ENCODE measurements at places on chromosomes 11 and 22. TPM values are rescaled to one million over a fixed set of nuclear protein-coding genes. Genes with fewer than 3 reads are reported as not detected.

DNA sequence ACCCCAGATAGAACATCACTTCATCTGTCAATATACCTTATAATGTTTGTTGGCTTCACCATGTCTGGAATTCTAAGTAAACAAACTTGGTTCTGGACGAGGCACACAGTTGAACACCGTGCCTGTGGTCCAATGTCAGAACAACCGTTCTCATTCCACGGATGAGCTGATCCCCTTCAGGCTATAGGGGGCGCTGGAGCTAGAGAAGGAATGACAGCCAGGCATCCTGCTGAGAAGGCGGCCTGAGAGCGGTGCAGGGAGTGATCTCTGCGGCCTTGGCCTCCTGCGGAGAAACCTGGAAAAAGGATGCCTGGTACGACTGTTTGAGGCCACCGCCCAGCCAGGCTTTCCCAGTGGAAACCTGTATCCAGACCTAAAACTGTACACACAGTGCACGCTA lies 48.7 kb downstream of the FDX1 start:
- DNase-seq = peak; percentile 56

DNA sequence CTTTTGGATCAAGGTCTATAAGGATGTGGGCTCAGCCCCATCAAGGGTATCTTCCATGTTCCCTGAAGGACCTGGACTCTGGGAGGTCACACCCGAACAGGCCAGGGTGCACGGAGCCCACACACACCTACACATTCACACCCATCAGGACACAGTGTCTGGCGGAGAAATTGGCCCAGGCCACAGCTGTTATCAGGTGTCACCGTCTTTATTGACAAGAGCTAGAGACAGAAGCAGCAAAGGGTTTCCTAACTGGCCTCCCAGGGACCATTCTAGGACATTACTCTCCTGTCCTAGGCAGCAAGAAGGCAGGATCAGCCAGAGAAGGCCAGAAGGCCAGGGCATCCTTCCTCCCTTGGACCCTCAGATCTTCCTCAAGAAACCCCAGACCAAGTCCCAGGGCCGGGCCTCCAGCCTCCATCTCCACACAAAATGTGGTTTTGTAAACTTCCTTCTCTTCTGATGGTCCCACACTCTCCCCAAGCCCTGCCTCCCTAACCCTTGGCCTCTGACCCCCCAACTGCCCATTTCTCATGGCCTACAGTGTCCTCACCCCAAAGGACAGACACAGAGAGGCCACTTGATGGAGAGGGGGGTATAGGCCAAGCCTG lies 8.1 kb downstream of the SSTR3 start:
- no peak for DNase-seq

- no peak for DNase-seq
Measured at GRCh38 chr22:34501366-34501965, 564.5 kb upstream of the ISX start.

DNA sequence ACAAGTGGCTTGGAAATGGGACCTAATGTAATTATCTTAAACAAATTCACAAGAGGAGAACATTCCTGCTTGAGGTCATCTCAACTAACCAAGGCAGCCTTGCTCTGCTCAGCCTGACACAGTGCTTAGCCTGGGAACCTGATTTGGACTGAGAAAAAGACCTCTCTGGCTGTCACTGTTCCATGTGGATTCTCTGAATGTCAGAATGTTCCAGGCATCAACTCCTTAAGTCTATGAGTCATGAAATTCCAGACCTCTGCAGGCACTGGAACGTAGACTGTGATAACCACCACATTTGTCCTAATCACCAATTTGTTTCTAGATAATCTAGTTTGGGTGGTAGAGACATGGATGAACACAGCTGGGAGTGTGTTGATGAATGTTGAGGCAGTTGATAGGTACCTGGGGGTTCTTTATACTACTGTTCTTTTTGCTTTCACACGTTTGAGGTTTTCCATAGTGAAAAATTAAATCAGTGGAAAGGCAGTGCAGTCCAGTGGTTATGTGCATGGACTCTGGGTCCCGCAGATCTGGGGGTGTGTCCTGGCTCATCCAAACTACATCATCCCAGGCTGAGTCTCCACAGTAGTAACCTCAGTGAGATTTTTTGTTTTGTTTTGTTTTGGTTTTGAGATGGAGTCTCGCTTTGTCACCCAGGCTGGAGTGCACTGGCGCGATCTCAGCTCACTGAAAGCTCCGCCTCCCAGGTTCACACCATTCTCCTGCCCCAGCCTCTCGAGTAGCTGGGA lies 269.6 kb downstream of the MN1 start:
- DNase-seq = no peak

DNA sequence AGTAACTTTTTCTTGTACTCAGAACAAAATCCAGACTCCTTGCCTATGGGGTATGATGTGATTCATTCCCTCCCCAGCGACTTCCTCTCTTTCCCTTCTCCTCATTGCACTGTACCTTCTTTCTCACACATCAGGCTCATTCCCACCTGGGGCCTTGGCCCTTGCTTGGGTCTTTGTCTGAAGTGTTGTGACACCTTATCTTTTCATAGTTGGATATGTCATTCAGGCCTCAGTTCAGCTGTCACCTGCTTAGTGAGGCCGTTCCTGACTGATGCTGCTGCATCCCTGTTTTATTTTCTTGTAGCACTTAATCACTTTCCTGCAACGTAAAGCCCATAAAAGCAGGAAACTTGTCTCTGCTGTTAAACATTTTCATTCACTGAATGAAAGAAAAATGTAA lies 39.9 kb downstream of the ZDHHC13 start:
- no peak for DNase-seq

The SOX10 gene
- total RNA-seq = 1.9 TPM

- no peak for DNase-seq
Measured at GRCh38 chr11:133834682-133835592, 10.4 kb downstream of the SPATA19 start.

The JHY gene
- total RNA-seq = 2.1 TPM

The MYO7A gene
- total RNA-seq = 7.0 TPM

The OR4C16 gene
- not detected for total RNA-seq

DNA sequence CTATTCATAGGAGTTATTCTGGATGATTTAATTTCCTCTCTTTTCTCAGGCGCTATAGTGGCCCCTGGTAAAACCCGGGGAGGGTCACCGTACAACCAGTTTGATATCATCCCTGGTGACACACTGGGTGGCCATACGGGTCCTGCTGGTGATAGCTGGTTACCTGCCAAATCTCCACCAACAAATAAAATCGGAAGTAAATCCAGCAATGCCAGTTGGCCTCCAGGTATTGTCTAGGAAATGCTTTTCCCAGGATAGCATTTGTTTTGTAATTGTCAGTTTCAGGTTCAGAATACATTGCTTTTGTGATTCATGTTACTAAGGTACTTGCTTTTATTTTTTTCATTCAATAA lies 35.6 kb upstream of the ADSL start:
- no peak for DNase-seq

The AKIP1 gene
- 23.3 TPM for total RNA-seq

The MMP8 gene
- total RNA-seq = not detected

The MRGPRX2 gene
- not detected for total RNA-seq

DNA sequence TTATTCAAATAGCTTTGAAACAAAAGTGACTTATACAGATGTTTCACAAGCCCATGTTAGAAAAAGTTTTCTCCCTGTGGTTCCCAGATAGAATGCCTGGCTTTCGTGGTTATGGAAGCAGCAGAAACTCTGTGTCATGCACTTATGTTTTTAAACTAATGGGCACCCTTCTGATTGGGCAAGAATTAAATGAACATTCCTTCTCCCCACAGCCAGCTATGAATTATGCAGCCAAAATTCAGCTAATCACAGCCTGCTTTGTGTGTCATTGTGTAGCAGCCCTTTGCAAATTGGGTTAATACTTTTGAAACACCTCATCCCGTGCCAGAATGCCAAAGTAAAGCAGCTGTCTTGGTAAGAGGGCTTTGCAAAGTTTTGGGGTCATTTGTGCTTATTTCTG lies 46.9 kb downstream of the PANX1 start:
- DNase-seq = no peak

The PATE2 gene
- not detected for total RNA-seq

The GLYAT gene
- 1.4 TPM for total RNA-seq

The TUBA8 gene
- 243 TPM for total RNA-seq

The APOL1 gene
- 22.1 TPM for total RNA-seq

The TSPO gene
- total RNA-seq = 136 TPM

The FAM180B gene
- total RNA-seq = 0.22 TPM

GRCh38 chr22:36411589-36412258 lies 24.0 kb upstream of the MYH9 start:
- DNase-seq = no peak

GRCh38 chr11:117606790-117607189 lies 190.2 kb downstream of the DSCAML1 start:
- no peak for DNase-seq

DNA sequence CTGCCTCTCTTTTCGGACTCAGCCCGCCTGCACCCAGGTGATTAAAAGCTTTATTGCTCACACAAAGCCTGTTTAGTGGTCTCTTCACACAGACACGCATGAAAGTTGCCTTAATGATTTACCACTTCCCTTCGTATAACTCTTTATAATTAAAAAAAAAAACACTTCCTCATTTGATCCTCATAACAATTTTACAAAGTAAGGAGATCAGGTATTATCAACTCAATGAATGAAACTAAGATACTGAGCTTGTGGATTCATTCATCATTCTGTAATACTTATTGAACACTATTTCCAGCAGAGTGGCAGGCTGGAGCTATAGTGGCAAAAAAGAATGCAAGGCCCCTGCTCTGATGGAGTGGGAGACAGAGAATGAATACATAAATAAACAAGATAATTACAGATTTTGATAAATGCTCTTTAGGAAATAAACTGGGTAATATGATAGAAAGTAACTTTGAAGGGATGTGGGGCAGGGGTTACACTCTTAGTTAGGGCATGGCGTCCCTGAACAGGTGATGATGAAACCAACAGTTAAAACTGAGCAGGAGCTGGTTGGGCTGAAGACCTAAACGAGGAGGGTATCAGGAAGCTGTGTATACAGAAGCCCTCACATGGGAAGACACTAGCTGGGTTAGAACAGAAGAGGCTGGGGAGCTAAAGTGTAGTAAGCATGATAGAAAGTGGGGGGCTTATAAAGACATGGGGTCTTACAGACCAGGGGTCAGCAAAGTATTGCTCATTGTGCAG lies 5.4 kb upstream of the CRTAM start:
- DNase-seq = no peak

DNA sequence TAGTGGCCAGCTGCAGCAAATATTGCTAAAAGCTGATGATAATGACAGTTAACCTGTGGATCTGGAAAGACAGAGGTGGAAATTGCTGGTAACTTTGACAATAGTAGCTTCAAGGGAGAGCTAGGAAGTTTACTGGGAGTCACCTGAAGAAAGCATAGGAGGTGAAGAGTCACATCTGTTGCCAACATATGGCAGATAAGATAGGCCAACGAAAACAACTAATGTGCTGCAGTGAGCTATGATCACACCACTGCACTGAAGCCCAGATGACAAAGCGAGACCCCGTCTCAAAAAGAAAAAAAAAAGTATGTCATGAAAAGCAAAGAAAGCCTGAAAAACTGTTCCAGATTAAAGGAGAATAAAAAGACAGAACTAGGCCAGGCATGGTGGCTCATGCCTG lies 4.3 kb upstream of the PRDM10 start:
- DNase-seq = no peak

The MIOX gene
- not detected for total RNA-seq

The MS4A15 gene
- total RNA-seq = not detected

- DNase-seq = no peak
Measured at GRCh38 chr11:120195601-120196320, 15.1 kb upstream of the OAF start.

The OR8G1 gene
- not detected for total RNA-seq

DNA sequence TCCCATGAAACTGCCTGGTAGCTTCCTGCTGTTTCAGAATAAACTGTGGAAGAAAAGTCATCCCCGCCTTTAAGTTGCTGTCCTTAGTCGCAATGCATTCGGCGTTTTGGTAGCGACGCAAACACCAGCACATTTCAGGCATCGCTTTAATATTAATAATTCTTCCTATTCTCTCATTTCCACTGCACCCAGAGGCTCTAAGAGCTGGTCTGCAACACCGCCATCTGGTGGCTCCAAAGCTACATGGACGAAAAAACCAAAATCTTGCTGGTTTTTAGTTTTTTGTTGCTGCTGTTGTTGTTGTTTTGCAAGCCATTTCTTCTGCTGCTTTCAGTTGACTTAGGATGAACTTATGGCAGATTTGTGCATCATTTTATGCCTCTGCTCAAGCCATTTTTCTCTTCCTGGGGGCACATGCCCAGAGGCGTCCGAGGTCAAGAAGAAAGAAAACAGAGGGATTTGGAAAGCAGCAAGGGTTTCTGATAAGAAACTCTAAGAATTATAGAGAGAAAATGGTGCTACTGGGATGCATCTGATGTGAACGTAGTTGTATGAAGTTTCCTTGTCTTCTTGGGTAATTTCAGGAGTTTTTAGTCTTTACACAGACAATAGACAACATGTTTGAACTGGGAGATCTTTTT lies 345.4 kb upstream of the KIRREL3 start:
- no peak for DNase-seq

DNA sequence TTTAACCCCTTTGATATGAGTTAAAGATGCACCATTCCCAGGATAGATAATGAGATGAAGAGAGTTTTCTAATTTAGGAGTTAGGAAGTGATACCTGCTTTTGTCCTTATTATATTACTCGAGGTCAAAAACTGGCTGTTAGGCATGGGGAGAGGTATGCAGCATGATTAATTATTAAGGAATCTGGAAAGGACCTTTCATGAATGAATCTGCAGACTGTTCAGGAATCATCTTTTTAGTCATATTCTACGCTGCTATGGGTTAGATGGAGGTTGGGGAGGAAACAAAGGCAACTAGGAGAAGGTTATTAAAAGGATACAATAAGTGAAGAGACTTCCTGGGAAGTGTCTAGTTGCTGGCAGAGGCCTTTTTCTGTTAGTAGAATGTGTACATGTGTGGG lies 492.4 kb upstream of the CCDC90B start:
- no peak for DNase-seq

GRCh38 chr11:7677796-7678201 lies 4.5 kb upstream of the CYB5R2 start:
- DNase-seq = no peak

DNA sequence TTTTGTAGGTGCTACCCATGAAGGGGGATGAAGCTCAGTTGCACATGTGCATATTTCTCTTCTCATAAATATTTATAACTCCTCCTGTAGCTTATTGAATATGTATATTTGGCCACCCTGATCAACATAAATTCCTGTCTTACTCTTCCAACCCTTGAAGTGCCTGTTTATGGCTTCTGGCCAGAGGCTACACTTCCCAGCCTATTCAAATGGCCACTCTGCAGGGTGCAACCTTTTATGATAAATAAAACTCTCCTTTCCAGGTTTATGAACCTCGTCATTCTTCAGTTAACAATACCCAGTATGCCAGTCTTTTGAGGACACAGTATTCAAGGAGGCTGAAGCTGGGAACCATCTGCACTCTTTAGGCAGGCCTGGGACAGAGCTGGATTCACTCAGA lies 2.6 kb upstream of the RTL6 start:
- no peak for DNase-seq

The MRPL21 gene
- 120 TPM for total RNA-seq

- DNase-seq = no peak
Measured at GRCh38 chr11:58506935-58507334, 970 bp downstream of the OR5B21 start.

Measured in Right ventricle myocardium inferior (tissue), 1 donor.